ENCODE measurements at places on chromosomes 7 and 10.

DNA sequence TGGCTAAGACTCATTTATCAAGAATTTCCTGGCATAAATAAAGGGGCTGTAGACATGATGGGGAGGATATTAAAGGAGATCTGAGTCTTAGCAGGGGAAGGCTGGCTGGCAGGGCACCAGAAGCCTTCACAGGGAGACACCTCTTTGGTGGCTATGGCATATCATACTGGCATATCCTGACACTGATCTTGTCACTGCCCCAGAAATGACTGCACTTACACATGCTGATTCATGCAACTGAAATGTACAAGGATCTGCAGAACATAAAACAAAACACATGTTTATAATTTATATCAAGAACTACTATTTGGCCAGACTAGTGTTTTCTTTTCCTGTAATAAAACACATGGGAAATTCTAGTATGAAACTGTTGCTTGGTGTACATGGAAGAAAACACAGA is 5.5 kb upstream of the LIPN start:
- DNase-seq: peak; percentile 15

DNA sequence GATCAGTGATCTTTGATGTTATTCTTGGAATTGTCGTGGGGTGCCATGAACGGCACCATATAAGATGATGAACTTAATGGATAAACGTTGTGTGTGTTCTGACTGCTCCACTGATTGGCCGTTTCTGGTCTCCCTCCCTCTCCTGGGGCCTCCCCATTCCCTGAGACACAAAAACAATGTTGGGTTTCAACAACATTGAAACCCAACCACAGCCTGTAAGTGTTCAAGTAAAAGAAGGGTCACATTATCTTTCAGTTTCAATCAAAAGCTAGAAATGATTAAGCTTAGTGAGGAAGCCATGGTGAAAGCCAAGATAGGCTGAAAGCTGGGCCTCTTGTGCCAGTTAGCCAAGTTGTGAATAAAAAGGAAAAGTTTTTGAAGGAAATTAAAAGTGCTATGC is 19.5 kb downstream of the EN2 start:
- no peak for DNase-seq

DNA sequence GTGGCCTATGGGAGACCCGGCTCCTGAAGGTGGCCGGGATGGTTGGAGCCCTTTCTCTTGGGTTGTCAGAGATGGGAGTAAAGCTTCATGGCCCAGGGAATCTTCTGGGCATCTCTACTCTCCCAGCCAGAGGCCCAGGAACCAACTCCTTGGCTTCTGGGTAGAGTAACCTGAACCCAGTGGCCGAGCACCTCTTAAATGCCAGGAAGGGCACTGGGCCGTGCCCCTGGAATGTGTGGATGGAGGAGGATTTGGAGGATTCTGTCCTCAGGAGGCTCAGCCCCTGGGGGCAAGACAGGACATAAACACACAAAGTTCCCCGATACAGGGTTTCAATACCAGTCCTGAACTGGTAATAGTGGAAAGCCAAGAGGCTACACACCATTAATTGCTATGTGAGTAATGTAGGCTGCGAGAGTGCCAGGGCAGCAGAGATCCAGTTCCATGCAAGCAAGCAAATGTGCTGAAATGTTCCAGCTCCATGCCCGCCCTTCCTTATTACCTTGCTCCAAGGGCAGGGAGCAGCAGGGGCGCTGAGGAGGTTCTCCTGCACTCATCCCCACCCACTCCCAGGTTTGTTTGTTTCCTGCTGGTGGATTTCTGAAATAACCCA is 1.2 kb downstream of the PALD1 start:
- no peak for DNase-seq

DNA sequence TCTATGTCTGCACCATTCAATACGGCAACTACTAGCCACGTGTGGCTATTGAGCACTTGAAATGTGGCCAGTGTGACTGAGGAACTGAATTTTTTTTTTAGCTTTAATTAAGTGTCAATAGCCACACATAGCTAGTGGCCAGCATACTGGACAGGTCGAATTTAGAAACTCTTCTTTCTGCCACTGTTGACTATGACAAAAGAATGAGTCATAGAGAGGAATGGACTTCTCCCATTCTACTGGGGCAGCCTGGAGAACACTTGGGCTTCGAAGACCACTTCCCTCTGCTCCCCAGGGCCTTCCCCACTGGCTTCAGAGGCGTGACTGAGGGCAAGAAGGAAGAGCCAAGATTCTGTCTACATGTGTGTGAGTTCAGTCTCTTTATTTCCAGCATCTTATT is 137.5 kb downstream of the SNX10 start:
- DNase-seq: no peak

GRCh38 chr7:96055717-96056116 is 266.2 kb downstream of the SLC25A13 start:
- no peak for DNase-seq

DNA sequence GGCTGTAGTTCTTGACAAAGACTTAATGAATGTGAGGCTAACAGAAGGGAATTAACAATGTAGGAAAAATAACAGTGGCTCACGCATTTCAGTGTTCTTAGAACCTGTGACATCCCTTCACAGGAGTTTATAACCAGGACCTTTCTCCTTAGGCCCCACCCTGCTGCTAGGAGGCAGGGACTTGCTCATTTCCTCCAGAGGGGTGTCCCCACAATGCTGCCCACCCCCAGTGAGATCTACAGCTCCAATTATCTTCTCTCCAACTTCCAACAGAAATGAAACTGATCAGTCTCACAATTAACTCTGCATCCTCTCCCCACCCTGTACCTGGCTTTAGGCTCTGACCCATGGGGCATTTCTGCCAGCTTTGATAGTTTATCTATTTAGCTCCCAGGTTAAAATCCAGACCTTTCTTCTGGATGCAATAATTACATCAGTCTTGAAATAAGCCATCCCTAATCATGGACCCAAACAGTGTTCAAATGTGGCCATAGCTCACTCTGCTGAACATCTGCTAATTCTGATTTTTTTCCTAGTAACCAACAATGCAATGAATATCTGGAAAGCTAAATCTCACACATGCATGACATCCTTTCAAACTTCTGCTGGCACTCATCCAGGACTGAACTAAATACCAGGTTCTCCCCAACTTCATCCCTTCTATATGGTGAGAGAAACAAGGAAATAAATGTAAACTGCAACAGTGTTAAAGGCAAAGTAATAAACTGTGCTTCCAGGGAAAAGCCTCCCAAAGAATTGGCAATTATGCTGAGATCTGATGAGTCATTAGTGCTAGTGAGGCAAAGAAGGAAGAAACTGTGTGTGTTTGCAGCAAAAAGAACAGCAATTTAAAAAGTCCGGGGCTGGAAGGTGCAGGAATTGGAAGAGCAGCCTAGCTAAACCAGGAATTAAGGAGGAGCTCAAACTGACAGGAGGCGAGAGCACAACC is 64.6 kb downstream of the HERPUD2 start:
- DNase-seq: peak; percentile 64

DNA sequence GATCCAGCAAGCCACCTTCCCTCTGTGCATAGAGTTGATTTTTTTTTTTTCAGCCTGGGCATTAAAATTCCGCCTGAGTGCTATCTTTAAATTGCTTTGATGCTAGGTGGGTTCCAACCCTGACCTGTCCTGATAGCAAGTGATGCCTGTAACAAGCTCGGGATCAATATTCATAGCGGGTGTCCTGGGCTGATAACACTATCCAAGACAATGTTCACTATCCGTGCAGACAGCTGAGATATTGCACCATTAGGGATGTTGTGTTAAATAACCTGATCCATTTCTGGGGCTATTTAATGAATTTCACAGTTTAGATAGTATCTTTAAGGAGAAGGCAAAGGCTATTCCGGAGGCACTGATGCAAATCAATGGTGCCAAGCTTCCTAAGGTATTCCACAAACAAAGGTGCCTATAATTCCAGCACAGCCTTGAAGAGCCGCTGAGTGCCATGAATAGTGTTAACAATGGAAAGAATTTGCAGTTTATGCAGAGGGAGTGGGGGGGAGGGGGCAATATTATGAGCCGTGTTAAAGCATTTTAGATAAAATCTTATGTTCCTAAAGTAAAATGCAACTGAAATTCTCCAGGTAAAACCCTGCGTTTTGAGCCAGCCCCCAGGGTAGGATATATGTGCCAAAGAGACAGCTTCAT is 4.2 kb upstream of the NKX1-2 start:
- no peak for DNase-seq

DNA sequence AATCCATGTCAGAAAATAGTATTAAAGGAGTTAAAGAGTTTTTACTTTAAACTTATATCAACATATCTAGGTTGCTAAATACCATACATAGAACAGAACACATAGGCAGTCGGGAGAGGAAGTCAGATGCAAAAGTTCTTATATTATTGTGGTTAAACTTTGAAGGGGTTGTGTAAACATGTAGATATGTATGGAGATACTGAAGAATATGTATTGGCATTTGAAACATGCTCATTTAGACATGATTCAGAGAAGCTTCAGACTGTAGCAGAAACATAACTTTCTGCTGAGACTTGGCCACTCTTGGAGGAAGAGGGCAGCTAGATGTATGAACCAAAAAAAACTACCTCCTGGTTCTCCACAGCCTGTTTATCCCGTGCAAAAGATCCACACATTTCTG is 103.5 kb upstream of the FERD3L start:
- peak; percentile 79 for DNase-seq

Measured in astrocyte of the spinal cord (primary cell).